ENCODE measurements at places on chromosomes 7 and 10. TPM values are rescaled to one million over a fixed set of nuclear protein-coding genes. Genes with fewer than 3 reads are reported as not detected.

The MYOZ1 gene
- total RNA-seq, result not detected

The MRPS16 gene
- 132 TPM for total RNA-seq

DNA sequence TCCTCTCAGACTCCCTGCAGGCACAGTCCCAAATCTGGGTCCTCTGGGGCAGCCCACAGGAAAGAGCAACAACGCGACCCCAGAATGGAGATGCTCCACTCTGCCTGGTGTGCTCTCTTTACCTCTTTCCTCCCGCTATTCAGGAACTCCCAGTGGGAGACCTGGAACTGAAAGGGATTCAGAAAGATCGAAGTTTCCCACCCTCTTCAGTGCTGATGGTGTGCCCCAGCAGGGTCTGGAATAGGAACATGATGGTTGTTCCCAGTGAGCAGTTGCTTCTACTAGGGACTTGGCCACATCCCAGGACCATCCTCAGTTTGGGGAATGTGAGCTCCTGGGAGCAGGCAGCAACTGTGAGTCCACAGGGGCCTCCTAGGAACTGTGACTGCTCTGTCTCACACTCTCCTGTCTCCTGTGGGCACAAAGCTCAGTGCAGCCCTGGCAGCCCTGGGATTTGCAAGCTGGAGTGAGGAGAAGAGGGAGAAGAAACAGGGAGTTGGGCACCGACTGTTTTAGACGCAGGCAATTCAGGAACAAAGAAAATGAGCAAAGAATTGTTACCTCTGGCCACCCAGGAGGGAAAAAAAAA is 17.9 kb downstream of the OR6V1 start:
- no peak for DNase-seq
- H3K4me1 ChIP-seq, result no peaks in the 10 kb centered on the region
- peaks cover 6% of the 10 kb centered on the region for H3K27me3 ChIP-seq
- no peaks in the 10 kb centered on the region for H3K36me3 ChIP-seq
- H3K4me3 ChIP-seq, result no peak overlapping the region

The IFIT1B gene
- not detected for total RNA-seq

GRCh38 chr10:23818484-23818883 is 379.6 kb downstream of the OTUD1 start:
- no peaks in the 10 kb centered on the region for H3K27me3 ChIP-seq
- H3K27ac ChIP-seq, result no peak overlapping the region
- H3K4me3 ChIP-seq, result no peak overlapping the region
- H3K4me1 ChIP-seq, result no peaks in the 10 kb centered on the region
- DNase-seq, result no peak

DNA sequence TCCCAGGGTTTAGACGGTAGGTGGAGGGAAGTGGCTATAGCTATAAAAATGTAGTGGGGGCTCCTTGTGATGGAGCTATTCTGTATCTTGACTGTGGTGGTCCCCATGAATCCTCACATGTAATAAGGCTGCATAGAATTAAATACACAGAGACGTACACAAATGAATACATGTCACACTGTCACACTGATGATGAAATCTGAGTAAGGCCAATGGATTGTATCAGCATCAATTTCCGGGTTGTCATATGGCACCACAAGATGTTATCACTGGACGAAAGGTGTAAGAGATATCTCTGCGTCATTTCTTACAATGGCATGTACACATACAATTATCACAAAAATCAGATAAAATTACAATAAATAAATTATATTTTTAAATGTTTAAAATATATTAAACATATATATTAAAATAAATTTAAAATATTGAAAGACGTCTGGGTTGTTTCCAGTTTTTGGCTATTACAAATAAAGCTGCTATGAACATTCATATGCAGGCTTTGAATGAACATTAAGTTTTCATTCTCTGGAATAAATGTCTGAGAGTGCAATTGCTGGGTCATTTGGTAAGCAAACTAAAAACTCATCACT is 38.1 kb downstream of the LEP start:
- no peaks in the 10 kb centered on the region for H3K4me1 ChIP-seq
- no peaks in the 10 kb centered on the region for H3K27me3 ChIP-seq
- H3K27ac ChIP-seq, result no peak overlapping the region
- no peak for DNase-seq

- peak; percentile 85 for DNase-seq
- peaks cover 62% of the 10 kb centered on the region for H3K4me1 ChIP-seq
- H3K27ac ChIP-seq, result peak overlapping the region; percentile 95
These were observed 47.8 kb downstream of the SHH start for GRCh38 chr7:155764438-155764793.

The SLC26A4 gene
- total RNA-seq, result 1.0 TPM

- H3K4me1 ChIP-seq, result peaks cover 15% of the 10 kb centered on the region
- H3K4me3 ChIP-seq, result no peak overlapping the region
- no peaks in the 10 kb centered on the region for H3K27me3 ChIP-seq
- DNase-seq, result no peak
These were observed 13.6 kb downstream of the MICU1 start for GRCh38 chr10:72612203-72612826.

- H3K36me3 ChIP-seq, result no peaks in the 10 kb centered on the region
- no peaks in the 10 kb centered on the region for H3K27me3 ChIP-seq
- no peak overlapping the region for H3K27ac ChIP-seq
- no peak overlapping the region for H3K4me3 ChIP-seq
These were observed 54.3 kb downstream of the SPOCK2 start for GRCh38 chr10:72034040-72034499.

The PHKG1 gene
- 3.0 TPM for total RNA-seq
